CD4-positive, alpha-beta T cell (primary cell): ENCODE measurements at places on chromosomes 6 and 20. TPM values are rescaled to one million over a fixed set of nuclear protein-coding genes. Genes with fewer than 3 reads are reported as not detected.

Gene ERVFRD-1
- not detected for total RNA-seq

Gene DAAM2
- total RNA-seq, result not detected

Gene ADNP
- 47.1 TPM for total RNA-seq

Gene MUCL3
- not detected for total RNA-seq

Gene PKIB
- total RNA-seq, result 1.1 TPM

Gene RIPPLY2
- not detected for total RNA-seq

Gene PACRG
- 0.81 TPM for total RNA-seq

Gene SASH1
- total RNA-seq, result 0.75 TPM

Gene SLC16A10
- total RNA-seq, result 13.4 TPM

Gene MRPS10
- 18.4 TPM for total RNA-seq

Gene MROH8
- total RNA-seq, result 1.1 TPM

Gene SOBP
- total RNA-seq, result 0.17 TPM

DNA sequence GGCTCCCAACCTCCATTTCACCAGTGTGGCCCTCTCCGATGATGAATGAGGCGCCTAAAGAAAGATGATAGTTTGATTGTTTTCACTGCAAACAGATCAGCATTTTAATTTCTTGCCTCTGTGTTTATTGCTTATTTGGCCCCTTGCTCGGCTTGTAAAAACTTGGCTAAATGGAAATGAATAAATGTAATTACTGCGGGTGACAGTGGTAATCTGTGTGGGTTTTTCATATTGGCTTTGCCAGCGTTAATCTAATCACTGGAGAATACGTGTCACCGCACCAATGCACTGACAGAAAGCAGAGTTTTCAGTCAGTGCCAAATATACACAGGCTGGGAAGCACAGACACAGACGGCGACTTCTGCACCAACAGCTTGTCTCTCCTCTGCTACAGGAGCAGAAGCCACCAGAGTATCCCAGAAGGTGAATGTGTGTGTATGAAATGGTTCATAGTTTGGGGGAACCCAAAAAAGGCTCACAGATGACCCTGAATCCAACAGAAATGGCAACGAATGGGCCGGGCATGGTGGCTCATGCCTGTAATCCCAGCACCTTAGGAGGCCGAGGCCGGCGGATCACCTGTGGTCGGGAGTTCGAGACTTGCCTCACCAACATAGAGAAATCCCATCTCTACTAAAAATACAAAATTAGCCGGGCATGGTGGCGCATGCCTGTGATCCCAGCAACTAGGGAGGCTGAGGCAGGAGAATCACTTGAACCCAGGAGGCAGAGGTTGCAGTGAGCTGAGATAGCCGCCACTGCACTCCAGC, 534.0 kb downstream of the PKHD1 start:
- no peak for DNase-seq

- DNase-seq, result no peak
These were observed 61.4 kb upstream of the ASIP start for GRCh38 chr20:34179637-34180360.

GRCh38 chr6:45640081-45640491, 262.4 kb upstream of the SUPT3H start:
- DNase-seq, result no peak

DNA sequence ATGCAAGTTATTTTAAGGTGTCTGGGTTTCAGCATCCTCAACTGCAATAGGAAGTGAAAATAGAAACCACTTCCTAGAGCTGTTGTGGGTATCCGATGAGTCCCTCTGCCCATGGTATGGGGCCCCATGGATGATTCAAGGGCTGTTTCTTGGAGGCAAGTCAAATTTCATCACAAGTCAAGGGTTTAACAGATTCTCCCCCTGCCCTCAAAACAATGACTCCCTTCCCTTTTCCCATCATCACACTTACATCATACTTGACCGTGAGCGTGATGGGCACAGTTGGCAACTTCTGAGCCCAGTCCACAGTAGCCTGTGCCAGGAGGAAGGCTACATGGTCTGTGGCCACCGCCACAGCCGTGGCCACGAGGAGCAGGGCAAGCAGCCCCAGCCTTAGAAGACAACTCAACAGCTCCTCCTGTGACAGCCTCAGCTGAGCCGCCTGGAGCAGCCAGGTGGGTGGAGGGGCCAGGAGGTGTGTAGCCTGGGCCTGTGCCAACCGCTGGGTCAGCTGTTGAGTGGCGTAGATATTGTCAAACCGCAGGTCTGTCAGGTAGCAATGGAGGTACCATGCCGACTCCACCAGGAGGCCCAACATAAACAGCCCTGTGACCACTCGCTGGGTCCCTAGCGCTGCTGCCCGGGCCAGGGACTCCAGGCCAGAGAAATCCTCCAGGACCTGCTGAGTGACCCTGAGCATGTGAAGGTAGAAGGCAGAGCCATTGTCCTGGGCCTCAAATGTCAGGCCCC, 5.2 kb downstream of the OCSTAMP start:
- no peak for DNase-seq

DNA sequence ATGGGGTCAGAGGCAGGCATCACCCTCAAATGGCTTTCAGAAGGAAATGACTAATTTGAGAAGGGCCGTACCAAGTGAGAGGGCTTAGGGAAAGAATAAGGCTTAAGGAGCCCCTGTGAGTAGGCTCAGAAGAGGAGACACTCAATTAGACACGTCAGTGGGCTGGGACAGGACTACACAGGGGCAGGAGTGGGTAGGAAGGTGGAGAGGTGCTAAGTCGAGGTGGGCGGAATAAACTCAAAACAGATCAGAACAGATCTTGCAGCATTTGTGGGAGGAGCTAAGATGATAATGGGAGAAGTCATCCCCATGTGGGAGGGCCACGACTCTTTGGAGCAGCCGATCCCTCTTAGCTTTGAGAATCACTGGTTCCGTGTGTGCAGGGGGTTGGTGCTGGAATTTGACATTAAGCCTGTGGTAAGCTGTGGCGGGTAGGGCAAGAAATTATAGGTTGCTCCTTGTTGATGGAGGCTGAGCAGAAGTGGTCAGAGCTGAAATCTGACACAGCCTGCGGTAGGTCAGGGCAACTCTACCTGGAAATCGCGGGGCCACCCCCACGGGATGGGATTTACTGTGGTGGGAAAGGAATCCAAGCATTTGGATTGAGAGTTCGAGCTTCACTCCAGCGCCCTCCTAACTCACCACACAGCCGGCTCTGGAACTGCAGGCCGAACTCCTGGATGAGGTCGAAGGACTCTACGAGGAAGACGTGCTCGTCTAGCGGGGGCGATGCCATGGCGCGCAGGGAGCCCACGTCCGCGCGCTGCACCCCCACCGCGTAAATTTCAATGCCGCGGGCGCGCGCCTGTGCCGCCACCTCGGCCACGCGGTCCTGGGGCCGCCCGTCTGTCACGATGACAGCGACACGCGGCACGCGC, 2.8 kb upstream of the RBPJL start:
- DNase-seq, result no peak

GRCh38 chr6:113732384-113732966, 124.7 kb upstream of the MARCKS start:
- DNase-seq, result no peak

DNA sequence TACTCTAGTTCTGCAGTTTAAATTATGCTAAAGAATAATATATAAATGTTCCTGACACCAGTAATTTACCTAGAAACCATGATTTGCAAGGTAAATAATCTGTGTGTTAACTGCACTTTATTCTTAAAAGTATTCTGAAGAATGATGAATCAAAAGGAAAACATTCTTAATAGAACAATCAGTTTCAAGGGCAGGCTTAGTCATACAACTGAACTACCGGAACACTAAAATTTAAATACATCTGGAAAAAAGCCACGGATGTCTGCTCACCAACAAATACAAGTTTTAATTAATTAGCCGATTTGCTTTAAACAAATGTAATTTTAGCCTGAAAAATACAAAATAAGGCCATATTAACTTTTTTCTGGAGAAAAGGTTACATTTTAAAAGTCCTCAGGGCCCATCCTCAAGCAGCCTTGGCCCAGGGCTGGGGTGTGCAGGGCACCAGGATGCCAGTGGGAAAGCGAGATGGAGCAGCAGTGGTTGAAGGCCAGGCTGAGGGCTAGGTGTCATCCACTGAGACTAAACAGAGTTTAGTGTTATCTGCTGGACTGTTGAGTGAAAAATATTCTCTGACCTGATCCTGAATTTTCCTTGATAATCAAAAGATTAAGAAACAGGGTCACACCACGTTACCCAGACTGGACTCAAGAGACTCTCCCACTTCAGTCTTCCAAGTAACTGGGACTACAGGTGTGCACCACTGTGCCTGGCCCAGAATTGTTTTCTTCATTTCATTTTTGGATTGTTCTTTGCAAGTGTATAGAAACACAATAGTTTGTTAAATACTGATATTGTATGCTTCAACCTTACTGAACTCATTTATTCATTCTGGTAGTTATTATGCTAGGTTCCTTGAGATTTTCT, 88.2 kb upstream of the DST start:
- DNase-seq, result no peak

DNA sequence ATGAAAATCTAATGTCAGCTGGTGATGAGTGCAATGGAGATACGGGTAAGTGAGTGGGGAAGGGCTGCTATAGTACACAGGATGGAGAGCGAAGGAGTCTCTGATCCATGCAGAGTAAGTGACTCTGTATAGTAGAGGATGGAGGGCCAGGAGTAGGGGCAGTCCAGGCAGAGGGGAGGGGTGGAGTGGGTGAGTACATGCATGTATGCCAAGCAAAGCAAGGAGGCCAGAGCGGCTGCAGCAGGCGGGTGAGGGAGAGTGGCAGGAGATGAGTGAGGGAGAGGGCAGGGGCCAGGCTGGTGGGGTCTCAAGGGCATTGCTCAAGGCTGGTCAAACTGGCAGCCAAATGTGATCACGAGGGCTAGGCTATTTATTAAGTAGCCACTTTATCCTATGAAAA, 94.0 kb downstream of the PREP start:
- DNase-seq, result no peak

GRCh38 chr6:142088858-142089216, 43.9 kb upstream of the GJE1 start:
- no peak for DNase-seq

GRCh38 chr6:156647991-156648390, 129.2 kb upstream of the ARID1B start:
- no peak for DNase-seq

- no peak for DNase-seq
These were observed 158.8 kb downstream of the DTNBP1 start for GRCh38 chr6:15504040-15504495.

DNA sequence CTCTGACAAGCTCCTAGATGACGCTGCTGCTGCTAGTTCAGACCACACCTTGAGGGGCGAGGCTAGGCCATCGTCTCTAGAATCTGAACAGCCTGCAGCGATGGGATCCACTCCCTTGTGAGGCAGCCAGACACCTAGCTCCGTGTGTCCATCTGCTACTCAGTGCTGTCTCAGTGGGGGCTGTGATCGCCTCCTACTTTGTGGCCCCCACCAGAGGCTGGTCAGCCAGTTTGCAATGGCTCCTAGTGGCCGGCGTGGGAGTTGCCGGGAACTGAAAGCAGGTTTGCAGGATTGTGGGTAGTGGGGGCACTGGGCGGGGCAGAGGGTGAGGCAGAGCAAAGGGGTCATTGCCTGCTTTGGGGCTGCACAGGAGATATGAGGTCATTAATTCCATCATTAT, 2.8 kb downstream of the CCN5 start:
- no peak for DNase-seq

- no peak for DNase-seq
These were observed 189.2 kb downstream of the ADGB start for GRCh38 chr6:146787876-146788508.

GRCh38 chr20:43538878-43539700, 19.7 kb upstream of the SGK2 start:
- DNase-seq, result no peak

DNA sequence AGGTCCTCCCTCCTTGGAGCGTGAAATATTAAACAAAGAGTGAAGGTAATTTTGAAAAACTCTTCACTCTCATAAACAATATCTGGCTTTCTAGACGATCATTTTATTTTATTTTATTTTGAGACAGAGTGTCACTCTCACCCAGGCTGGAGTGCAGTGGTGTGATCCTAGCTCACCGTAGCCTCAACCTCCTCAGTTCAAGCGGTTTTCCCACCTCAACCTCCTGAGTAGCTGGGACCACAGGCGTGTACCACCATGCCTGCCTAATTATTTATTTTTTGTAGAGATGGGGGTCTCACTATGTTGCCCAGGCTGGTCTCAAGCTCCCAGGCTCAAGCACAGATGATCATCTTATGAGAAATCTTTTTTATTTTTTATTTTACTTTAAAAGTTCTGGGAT, 16.4 kb downstream of the ZNF831 start:
- DNase-seq, result no peak

GRCh38 chr20:61786230-61786629, 279.5 kb downstream of the TAF4 start:
- DNase-seq, result no peak

- no peak for DNase-seq
These were observed 34.0 kb upstream of the SEC63 start for GRCh38 chr6:107991772-107992550.

DNA sequence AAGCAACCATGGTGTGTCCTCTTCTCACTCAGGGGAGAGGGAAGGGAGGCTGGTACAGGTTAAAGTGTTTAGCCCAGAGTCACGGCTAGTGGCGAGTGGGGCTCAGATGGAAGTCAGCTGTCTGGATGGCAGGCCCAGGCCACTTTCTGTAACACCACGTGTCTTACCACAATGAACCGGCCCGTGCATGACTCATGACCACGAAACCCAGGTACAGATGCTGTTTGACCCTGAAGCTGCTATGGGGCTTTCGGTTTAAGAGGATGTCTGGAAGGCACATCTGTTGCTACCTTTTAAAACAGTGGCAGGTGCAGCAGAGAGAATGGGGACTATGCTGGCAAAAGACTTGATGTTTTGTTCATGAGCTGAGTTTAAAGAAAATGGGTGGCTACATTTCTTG, 36.5 kb upstream of the MPC1 start:
- DNase-seq, result peak; percentile 44

- DNase-seq, result no peak
These were observed 11.6 kb downstream of the PIGT start for GRCh38 chr20:45427236-45428149.

- DNase-seq, result no peak
These were observed 27.8 kb downstream of the SPATA2 start for GRCh38 chr20:49887251-49888211.

- no peak for DNase-seq
These were observed 49.5 kb downstream of the COL12A1 start for GRCh38 chr6:75156186-75156878.

DNA sequence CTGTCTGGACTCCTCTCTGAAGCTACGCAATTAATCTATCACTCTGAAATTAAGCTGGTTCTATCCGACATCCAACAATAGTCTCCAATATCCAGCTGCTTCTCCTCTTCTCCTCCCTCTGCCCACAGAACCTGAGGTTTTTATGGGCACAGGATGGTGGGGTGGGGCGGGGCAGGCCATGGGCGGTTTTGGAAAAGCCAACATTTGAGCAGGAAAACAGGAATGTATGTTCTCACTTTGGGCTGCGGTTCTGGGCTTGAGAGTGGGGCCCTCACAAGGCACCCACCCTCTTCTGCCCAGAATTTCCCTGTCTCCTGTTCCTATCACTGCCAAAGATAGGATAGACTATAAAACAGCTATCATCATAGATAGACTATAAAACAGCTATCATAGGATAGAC, 1144.2 kb downstream of the EPHA7 start:
- no peak for DNase-seq

DNA sequence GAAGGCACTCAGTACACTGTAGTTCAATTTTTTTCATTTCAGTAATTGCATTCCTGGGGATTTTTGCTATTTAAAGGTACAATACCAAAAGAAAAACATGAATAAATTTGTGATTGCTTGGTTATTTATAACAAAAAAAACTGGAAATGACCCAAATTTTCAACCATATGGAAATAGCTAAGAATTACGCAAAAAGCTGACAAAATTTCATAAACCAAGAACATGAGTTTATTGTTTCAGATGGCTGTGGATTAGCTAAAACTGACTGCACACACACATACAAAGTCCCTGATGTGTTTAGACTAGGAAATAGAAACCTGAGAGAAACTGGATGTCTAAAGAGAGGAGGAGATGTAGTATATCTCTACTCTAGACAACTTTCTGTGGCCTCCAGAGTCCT, 718.4 kb upstream of the CHD6 start:
- no peak for DNase-seq
